ENCODE measurements at places on chromosomes 5 and 9. TPM values are rescaled to one million over a fixed set of nuclear protein-coding genes. Genes with fewer than 3 reads are reported as not detected.
A peak's percentile ranks its signal among the peaks of the same experiment; 100 is the strongest.

DNA sequence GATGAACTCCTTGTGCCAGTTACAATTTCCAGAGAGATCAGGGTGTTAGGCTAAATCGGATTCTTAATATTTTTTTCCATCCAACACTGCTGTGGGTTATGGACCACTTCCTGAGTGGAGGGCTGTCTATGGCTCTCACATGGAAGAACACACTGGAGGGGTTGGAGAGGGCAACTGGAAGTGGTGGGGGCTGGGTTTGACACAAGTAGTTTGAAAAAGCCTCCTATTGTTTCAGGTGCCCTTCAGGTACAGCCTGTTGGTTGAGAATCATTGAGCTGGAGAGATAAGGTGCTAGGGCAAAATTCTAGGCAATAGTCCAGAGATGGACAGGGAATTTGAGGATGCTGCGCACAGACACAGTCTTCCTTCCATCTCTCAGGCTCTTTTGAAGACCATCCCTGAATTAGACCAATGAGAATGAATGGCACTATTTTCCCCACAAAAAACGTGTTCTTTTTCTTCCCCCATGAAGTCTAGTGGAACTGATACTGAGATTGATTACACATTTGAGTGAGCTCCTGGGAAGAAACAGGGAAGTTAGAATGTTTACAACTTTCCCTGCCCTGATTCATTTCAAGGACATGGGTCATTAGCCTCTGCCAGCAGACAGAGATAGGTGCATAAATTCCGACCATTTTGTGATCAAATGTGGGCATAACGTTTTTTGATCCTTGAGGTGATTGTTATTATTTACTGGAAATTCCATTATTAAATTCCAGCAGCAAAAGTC is 87.7 kb downstream of the ACER2 start:
- H3K4me1 ChIP-seq: peaks cover 9% of the 10 kb centered on the region
- H3K27ac ChIP-seq: no peak overlapping the region
- no peak for DNase-seq
- no peaks in the 10 kb centered on the region for H3K27me3 ChIP-seq
- H3K4me3 ChIP-seq: no peak overlapping the region

- H3K4me1 ChIP-seq: no peaks in the 10 kb centered on the region
- no peaks in the 10 kb centered on the region for H3K27me3 ChIP-seq
- no peak overlapping the region for H3K27ac ChIP-seq
- no peak overlapping the region for H3K4me3 ChIP-seq
- DNase-seq: no peak
- no peaks in the 10 kb centered on the region for H3K36me3 ChIP-seq
Measured at GRCh38 chr9:95833546-95834178, 41.8 kb upstream of the ERCC6L2 start.

DNA sequence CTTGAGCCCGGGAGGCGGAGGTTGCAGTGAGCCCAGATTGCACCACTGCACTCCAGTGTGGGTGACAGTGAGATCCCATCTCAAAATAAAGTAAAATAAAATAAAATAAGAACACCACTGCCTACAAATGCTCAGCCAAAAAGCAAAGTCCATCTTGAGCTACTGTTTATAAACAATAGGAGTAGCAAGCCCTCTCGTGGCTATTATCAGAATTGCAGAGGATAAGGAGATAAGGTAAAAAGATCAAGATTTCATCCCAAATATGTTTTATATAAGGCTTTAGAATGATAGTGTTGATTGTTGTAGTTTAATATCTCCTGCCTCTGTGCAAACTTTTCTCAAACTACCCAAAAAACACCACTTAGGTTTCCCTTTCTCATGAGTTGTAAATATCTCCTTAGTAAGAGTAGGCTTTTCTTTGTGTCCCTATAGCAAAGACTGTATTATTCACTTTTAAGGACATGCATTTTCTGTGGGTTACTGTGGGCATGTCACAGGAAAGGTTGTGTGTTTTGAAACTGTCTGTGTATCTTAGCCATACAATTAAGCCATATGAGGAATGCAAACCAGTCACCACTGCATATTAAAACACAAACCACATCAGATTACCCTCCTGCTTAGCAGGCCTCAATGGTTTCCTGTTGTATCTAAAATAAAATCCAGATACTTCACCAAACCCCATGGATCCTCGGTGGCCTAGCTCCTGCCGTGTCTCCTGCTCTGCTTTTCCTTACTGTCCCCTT is 31.8 kb upstream of the CKS2 start:
- H3K27ac ChIP-seq: no peak overlapping the region
- H3K36me3 ChIP-seq: no peaks in the 10 kb centered on the region
- no peaks in the 10 kb centered on the region for H3K27me3 ChIP-seq
- H3K4me3 ChIP-seq: no peak overlapping the region
- DNase-seq: no peak

DNA sequence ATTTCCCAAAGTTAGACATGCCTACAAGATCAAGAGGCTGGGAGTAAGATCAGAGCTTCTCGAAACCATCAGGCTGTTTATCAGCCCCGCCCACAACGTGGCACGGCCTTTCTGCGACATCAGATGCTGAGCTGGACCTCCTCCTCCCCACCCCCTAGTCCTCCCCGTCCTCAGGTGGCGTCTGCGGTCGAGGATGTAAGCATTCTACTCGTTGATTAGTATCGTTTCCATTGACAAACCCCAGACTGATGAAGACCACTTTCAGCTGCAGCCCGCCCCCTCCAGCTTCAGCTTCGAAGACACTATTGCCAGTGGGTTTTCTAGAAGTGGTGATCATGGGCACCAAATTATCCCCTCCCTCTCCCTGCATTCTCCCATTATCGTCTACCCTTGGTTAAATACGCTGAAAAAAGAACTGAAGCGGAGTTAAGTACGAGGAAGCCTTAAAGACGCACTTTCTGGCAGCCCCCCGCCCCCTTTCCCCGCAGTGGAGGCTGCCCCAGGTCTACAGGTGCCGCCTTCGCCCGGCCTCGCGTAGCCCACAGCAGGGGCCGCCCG is 1.1 kb downstream of the PPIC start:
- DNase-seq: peak; percentile 70
- no peaks in the 10 kb centered on the region for H3K36me3 ChIP-seq
- H3K27ac ChIP-seq: peak overlapping the region; percentile 87
- no peaks in the 10 kb centered on the region for H3K27me3 ChIP-seq
- peak overlapping the region; percentile 76 for H3K4me3 ChIP-seq
- peaks cover 20% of the 10 kb centered on the region for H3K4me1 ChIP-seq

- H3K27me3 ChIP-seq: peaks cover 20% of the 10 kb centered on the region
- H3K4me3 ChIP-seq: no peak overlapping the region
- no peaks in the 10 kb centered on the region for H3K36me3 ChIP-seq
- no peak overlapping the region for H3K27ac ChIP-seq
- DNase-seq: no peak
Measured at GRCh38 chr9:135262248-135262647, 174.8 kb downstream of the OLFM1 start.

- H3K4me1 ChIP-seq: peaks cover 12% of the 10 kb centered on the region
- no peak overlapping the region for H3K4me3 ChIP-seq
- no peaks in the 10 kb centered on the region for H3K36me3 ChIP-seq
- H3K27ac ChIP-seq: peak overlapping the region; percentile 34
- no peaks in the 10 kb centered on the region for H3K27me3 ChIP-seq
Measured at GRCh38 chr9:76490249-76490990, 31.4 kb downstream of the GCNT1 start.

DNA sequence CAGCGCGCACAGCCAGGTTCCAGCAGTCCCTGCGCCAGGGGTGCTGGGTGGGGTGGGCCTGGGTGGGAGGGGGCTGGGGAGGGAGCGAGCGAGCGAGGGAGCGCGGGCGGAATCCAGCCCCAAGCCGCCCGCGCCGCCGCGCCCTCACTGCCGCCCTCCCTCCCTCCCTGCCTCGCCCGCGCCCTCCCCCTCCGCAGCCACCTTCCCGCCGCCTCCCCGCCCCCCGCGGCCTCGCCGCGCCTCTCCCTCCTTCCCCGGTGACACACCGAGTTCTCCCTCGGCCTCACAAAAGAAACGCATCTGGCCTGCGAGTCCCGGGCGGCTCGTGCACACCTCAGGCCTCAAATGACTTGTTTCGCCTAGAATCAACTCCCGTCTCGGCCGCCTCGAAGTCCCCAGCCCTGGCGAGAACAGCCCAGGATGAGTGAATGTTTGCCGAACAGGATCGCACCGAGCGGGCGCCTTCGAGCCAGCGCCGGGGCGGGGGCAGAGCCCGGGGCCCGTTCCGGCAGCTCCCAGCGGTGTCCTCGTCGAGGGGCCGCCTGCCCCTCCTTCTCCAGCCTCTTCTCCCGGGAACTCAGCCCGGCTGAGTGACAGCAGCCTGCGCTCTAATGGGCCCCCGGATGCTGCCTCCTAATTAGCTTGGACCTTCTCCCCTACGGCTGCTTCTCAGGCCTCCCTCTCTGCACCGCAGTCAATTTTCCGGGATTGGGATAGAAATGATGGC is 371 bp upstream of the PITX1 start:
- H3K4me3 ChIP-seq: peak overlapping the region; percentile 50
- no peaks in the 10 kb centered on the region for H3K36me3 ChIP-seq
- peak; percentile 52 for DNase-seq
- peaks cover 39% of the 10 kb centered on the region for H3K4me1 ChIP-seq
- H3K27ac ChIP-seq: no peak overlapping the region

DNA sequence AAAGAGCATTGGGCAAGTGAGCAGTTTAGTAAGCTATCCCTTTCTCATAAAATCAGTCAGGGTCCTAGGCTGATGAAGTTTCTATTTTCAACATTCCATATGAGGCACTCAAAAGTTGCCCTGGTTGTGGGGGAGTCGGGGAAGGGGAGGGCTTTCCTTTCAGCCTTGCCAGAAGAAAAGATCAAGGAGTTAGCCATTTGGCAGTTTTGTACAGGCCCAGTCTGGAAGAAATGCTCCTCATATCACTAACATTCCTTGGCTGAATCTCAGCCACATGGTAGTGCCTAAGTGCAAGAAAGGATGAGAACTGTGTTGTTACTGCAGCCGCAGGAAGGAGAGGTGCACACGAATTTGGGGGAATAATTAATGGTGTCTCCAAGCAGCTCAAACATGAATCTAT is 60.8 kb downstream of the ZNF474 start:
- no peak overlapping the region for H3K4me3 ChIP-seq
- no peaks in the 10 kb centered on the region for H3K36me3 ChIP-seq
- DNase-seq: no peak
- H3K27ac ChIP-seq: no peak overlapping the region
- no peaks in the 10 kb centered on the region for H3K27me3 ChIP-seq

DNA sequence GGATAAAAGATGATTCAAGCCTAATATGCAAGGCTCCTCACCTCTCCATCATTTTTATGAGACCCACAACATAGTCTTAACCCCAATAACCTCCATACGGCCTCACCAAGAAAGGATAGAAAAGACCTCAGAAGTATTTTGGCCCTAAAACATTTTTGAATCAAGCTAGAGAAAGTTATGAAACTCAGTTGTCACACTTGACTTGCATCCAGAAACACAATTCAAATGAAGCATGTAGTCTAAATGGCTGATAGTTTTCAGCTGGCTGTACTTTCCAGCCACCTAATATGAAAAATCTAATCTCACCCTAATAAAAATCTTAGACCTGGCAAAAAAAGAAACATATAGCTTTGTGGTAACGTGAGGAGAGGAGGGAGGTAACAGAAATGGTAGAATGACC is 116.1 kb downstream of the ARL15 start:
- H3K4me1 ChIP-seq: no peaks in the 10 kb centered on the region
- DNase-seq: no peak
- no peak overlapping the region for H3K4me3 ChIP-seq
- no peak overlapping the region for H3K27ac ChIP-seq
- H3K27me3 ChIP-seq: no peaks in the 10 kb centered on the region

DNA sequence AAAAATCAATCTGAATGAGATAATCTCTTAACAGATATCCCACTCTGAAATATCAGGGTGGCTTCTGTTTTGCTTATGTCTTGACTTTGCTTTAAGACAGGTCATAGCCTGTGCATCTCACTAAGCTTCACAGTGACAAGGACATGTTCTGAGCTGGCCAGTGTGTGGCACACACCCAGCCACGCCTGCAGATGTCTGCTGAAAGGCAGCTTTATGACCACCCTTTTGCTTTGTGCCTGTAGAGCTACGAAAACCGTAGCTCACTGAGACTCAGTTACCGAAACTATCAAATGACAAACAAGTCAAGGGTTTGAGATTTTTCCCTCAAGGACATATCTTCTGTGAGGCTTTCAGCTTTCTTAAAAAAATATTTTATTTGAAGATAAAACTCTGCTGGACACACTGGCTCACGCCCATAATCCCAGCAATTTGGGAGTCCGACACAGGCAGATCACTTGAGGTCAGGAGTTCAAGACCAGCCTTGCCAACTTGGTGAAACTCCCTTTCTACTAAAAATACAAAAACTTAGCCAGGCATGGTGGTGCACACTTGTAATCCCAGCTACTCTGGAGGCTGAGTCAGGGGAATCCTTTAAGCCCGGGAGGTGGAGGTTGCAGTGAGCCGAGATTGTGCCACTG is 233.2 kb downstream of the SPATA31A1 start:
- no peak overlapping the region for H3K4me3 ChIP-seq
- H3K4me1 ChIP-seq: no peaks in the 10 kb centered on the region
- no peak for DNase-seq
- no peaks in the 10 kb centered on the region for H3K36me3 ChIP-seq
- no peaks in the 10 kb centered on the region for H3K27me3 ChIP-seq

GRCh38 chr5:169050636-169051035 is 250.3 kb downstream of the SLIT3 start:
- DNase-seq: no peak
- H3K4me3 ChIP-seq: no peak overlapping the region
- no peaks in the 10 kb centered on the region for H3K27me3 ChIP-seq
- H3K4me1 ChIP-seq: no peaks in the 10 kb centered on the region
- H3K36me3 ChIP-seq: no peaks in the 10 kb centered on the region

GRCh38 chr5:14145435-14146334 is 2.5 kb downstream of the TRIO start:
- no peaks in the 10 kb centered on the region for H3K27me3 ChIP-seq
- no peak for DNase-seq
- H3K27ac ChIP-seq: no peak overlapping the region
- H3K4me1 ChIP-seq: peaks cover 59% of the 10 kb centered on the region

GRCh38 chr9:36297798-36298197 is 39.5 kb upstream of the GNE start:
- H3K4me3 ChIP-seq: no peak overlapping the region
- H3K27me3 ChIP-seq: no peaks in the 10 kb centered on the region
- H3K36me3 ChIP-seq: no peaks in the 10 kb centered on the region

GRCh38 chr9:129869585-129870501 is 34.6 kb downstream of the USP20 start:
- H3K36me3 ChIP-seq: peaks cover 47% of the 10 kb centered on the region
- no peak for DNase-seq
- no peak overlapping the region for H3K4me3 ChIP-seq
- no peaks in the 10 kb centered on the region for H3K4me1 ChIP-seq
- no peaks in the 10 kb centered on the region for H3K27me3 ChIP-seq

GRCh38 chr5:157545610-157546310 is 29.8 kb downstream of the ADAM19 start:
- H3K27me3 ChIP-seq: no peaks in the 10 kb centered on the region
- peaks cover 77% of the 10 kb centered on the region for H3K4me1 ChIP-seq
- H3K27ac ChIP-seq: peak overlapping the region; percentile 55
- no peak overlapping the region for H3K4me3 ChIP-seq
- H3K36me3 ChIP-seq: no peaks in the 10 kb centered on the region
- DNase-seq: no peak

The OR1Q1 gene
- total RNA-seq: not detected

The PAPPA gene
- total RNA-seq: 2.2 TPM

The INSL4 gene
- not detected for total RNA-seq

The GABRG2 gene
- total RNA-seq: not detected

The PCDHB12 gene
- 1.7 TPM for total RNA-seq

The GHR gene
- total RNA-seq: 5.2 TPM

The FAM174A gene
- 20.5 TPM for total RNA-seq

The SGCD gene
- total RNA-seq: 6.0 TPM

The NTRK2 gene
- 7.7 TPM for total RNA-seq

The LCN1 gene
- not detected for total RNA-seq

Measured in lower lobe of right lung (tissue), 2 donors.